CD4-positive, alpha-beta T cell treated with Interleukin-17A for 4 hours (primary cell): ENCODE measurements at places on chromosomes 3 and 15.

GRCh38 chr15:99556011-99556410, 9.8 kb upstream of the MEF2A start:
- DNase-seq = no peak

- DNase-seq = peak; percentile 42
Observed at GRCh38 chr3:16824081-16824696, 60.6 kb upstream of the PLCL2 start.

DNA sequence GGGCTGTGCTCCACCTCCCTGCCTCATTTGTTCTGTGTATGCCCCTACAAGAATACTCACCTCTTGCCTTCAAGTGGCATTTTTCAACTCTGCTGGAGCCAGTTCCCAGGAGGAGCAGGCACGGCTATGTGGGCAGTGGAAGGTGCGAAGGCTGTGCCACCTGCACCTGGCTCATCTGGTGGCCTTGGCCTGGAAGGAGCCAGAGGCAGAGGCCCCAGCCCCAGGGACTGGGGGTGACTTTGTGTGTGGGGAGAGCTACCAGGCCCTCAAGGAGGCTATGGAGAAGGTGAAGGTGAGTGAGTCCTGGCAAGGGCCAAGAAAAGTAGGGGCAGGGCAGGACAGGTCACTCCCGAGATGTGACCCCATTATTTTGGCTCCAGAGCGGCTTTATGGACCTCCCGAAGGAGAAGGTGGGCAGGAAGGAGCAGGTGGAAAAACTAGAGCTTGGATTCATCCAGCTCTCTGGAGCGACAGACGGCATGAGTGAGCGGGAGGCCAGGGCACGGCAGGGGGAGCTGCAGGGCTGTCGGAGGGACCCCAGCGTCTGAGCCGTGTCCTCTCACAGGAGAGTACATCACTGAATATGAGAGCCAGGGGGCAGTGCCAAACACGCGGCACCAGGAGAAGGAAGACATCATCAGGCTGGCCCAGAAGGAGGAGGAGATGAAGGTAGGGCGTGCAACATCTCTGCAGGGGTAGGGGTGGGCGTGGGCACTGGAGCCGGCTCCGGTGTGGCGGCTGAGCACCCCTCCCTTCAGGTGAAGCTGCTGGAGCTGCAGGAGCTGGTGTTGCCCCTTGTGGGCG, 57.3 kb upstream of the UBE2Q2 start:
- DNase-seq = peak; percentile 11

- DNase-seq = no peak
Observed at GRCh38 chr15:35673093-35673684, 127.2 kb upstream of the DPH6 start.

DNA sequence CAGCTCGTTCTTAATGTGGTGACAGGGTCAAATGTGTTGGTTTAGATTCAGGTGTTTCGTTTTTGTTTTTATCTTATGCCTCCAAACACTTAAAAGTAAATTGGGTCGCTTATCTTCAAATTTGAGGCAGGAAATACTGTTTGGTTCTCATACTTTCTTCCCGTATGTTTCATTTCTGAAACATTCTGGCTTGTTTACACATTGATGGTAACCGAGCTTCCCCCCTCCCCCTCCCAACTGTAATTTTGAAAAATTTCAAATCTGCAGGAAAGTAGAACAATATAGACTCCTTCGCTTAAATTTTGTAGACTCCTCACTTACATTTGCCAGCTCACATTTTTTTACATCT, 64.9 kb downstream of the CMTM8 start:
- DNase-seq = peak; percentile 72

GRCh38 chr15:74281147-74282133, 45.3 kb downstream of the CCDC33 start:
- no peak for DNase-seq

- no peak for DNase-seq
Observed at GRCh38 chr15:95202569-95203349, 971.4 kb downstream of the MCTP2 start.
